ENCODE measurements at places on chromosomes 5 and 9.

- DNase-seq: no peak
Measured at GRCh38 chr5:104023739-104024138, 461.1 kb upstream of the NUDT12 start.

GRCh38 chr9:124710766-124711165 lies 60.3 kb downstream of the NR6A1 start:
- DNase-seq: no peak

GRCh38 chr9:9558907-9559306 lies 1053.9 kb downstream of the PTPRD start:
- no peak for DNase-seq

- DNase-seq: no peak
Measured at GRCh38 chr9:18906656-18907395, 126.2 kb downstream of the SAXO1 start.

GRCh38 chr5:82918311-82919031 lies 158.7 kb downstream of the TMEM167A start:
- no peak for DNase-seq

- DNase-seq: no peak
Measured at GRCh38 chr5:122390154-122390553, 78.1 kb downstream of the SNCAIP start.

- no peak for DNase-seq
Measured at GRCh38 chr5:81235287-81236072, 2.4 kb downstream of the CKMT2 start.

DNA sequence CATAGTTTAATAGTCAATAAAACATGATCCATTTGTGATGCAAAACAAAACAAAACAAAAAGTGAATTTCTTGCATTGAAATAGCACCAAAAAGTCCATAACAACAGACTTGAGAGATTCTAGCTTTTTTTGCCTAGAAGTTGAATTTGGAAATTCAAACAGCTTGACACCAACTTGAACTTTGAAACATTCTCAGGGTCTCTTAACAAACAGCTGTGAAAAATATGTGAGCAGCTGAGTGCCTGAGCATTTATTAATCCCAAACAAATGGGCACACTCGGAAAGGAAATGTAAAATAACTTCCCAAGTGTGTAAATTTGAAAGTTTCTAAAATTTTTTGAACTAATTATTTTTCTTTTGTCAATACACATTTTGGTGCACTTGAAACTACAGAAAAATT lies 56.0 kb upstream of the HMHB1 start:
- no peak for DNase-seq

- no peak for DNase-seq
Measured at GRCh38 chr9:133394687-133395271, 18.6 kb downstream of the STKLD1 start.

DNA sequence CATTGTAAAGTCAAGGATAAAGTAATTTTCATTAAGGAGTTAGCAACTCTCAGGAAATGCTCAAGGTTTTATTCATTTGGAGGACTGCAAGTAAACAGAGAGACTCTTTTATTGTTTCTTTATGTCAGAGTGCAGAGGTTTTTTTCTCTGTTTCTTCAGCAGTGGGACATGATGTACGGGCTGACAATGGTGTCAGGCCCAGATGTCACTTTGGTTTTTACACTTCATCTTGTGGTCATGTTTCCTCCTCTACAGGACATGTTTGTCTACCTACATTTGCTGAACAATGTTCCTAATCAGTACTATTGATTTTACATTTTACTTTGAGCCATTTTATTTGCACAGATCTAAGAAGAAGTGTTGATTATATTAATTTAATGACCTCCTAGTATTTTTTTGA lies 72.8 kb upstream of the PARP8 start:
- no peak for DNase-seq

DNA sequence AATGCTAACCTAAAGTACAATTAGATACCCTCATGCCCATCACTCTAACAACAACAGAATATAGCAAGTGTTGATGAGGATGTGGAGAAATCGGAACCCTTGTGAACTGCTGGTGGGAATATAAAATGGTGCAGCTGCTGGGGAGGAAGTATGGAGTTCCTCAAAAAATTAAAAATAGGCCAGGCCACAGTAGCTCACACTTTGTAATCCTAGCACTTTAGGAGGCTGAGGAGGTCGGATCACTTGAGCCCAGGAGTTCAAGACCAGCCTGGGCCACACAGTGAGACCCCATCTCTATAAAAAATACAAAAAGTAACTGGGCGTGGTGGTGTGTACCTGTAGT lies 18.0 kb upstream of the MRNIP start:
- DNase-seq: no peak

GRCh38 chr5:144697847-144698262 lies 527.2 kb downstream of the KCTD16 start:
- no peak for DNase-seq

- no peak for DNase-seq
Measured at GRCh38 chr9:95460518-95461164, 56.1 kb downstream of the PTCH1 start.

GRCh38 chr5:5290674-5291334 lies 131.7 kb upstream of the ICE1 start:
- no peak for DNase-seq

DNA sequence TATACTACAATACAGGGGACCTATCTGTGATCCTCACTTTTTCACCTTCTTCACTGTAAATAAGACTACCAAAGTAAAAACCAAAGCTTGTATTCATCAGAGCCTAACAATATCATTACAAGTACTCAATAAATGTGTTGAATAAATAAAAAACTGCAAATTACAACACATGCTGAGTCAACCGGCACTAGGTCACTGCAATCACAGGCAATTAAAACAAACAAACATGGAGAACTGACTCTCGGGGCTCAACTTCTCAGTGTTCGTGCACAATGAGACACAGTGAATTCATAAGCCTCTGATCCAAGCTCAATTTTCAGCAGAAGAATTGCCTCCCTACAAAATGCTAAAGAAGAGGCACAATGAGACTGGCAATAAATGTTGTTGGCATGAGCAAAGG lies 69.2 kb downstream of the CDK5RAP2 start:
- no peak for DNase-seq

DNA sequence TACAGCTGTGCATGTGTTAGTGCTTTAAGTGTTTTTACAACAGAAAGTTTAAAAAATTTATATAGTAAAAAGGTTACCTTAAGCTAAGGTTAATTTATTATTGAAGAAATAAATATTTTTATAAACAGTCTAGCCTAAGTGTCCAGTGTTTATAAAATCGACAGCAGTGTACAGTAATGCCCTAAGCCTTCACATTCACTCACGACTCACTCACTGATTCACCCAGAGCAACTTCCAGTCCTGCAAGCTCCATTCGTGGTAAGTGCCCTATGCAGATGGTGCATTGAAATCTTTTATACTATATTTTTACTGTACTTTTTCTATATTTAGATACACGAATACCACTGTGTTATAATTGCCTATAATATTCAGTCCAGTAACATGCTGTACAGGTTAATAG lies 159.1 kb downstream of the ROR2 start:
- DNase-seq: no peak

DNA sequence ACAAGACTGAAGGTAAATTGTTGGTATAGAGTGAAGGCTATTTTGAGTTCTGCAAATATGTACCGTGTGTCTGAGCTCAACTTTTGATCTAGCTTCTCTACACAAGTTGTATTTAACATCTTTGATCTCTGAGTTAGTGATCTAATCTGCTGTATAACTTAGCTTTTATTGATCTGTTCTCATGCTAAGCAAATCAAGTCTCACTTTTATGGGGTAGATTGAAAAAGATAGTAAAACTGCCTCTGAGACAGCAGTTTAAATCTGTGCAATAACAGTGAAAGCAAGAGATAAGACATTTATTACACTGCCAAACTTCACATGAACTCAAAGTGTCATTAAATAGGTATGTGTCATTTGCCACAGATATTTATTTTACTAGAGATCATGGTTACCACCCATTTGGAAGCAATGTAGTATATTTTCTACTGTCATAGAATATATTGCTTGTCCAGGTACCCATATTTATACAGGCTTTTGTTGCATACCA lies 477.3 kb downstream of the ISL1 start:
- DNase-seq: no peak

DNA sequence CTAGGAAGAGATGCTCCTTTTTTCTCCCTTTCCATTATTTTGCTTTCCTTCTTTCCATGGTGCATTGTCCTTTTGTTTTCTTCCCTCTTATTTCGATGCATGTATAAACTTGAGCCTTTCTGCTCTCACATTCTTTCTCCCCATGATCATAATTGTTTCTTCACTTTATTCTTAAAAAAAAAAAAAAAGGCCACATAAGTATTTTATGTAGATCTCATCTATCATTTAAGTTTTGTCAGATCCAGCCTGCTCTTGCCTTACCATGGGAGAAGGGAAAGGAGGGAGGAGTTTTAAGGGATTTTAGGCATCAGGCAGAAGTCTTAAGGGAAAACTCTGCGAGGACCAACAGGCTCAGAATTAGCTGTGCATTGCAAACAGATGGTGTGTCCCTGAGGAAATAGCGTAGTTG lies 11.1 kb downstream of the TGFBR1 start:
- no peak for DNase-seq

DNA sequence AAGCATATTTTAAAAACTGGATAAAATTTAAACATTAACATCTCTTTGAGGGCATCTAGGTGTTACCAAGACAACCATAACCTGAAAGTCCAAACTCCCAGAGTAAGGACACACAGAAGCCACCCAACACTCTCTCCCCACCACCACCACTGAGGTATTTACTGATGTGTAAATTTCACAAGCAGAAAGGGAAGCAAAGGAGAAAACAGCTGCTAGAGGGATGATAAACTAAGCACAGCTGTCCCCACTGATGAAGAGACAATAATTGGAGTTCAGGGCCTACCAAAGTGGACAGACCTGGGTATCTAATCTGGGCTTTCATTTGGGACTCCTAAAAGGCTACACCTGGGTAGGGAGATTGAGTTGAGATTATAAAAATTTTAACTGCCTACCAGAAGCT lies 63.6 kb downstream of the FRMD3 start:
- no peak for DNase-seq

DNA sequence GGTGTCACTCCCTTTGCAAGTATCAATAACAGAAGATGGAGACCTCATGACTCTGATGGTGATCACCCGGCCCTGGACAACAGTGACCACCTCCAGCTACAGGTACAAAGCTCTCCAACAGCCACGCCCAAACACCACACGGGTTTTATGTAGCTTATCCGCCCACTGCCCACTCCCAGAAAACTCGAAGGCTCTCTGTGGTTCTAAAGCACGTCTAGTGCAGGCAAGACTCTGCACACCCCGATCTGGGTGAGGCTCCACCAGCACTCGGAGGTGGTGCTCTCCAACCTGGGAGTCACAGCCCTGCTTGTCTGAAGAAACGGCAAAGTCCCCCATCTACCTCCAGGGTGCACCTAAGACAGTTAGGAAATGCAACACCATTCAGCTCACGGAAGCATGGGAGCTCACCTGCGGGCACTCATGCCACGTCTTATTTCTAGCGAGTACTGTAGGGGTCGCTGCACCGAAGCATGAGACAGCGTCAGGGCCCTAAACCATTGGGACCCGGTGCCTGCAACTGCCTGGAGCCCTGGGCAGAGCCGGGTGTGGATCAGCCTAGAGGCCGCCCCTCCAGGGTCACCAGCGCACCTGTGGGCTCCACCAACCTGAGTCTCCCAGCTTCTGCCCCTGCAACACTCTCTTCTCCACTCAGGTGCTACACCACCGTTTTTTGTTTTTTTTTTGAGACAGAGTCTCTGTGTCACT lies 58.1 kb upstream of the ZNF354A start:
- DNase-seq: no peak

DNA sequence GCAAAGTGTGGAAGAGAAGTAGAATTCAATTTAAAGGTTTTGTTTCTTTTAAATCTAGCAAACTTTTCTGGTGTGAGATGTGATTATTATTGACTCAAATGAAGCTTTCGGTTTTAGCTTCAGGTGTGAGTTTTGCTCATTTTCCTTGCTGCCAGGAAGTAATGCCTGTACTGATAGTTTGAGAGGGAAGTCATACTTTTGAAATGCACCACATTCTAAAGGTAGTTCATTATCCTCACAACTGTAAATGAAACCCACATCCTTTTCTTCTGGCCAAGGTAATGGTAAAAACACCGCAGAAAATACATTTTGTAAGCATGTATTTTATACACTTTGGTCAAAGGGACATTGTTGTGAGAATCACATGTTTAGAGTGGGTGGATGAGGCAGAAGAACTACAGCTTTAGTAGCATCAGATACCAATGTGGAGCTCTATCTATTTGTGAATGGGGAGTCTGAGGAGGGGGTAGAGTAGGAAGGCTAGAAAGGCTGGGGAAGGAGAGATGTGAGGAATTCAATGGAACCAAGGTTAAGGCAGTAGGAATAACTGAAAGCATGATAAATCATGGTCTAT lies 167.0 kb upstream of the CDKN2B start:
- no peak for DNase-seq

DNA sequence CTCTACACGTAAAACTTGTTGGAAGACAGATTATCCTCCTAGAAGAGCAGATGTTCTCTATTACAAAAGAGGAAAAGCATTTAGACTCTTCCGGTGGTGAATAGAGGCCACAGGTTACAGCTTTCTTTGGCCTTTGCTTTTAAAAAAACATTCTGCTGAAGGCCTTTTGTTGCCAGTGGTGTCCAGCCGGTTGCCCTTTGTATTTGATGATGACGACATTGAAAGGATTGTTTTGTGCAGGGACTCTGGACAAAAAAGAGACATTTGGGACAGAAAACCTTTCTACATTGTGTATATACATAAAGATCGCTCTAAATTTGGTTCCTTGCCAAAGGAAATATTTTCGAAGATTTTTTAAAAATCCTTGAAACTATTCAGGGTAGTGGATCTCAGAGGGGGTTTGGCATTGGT lies 180.3 kb downstream of the C9orf152 start:
- DNase-seq: no peak

DNA sequence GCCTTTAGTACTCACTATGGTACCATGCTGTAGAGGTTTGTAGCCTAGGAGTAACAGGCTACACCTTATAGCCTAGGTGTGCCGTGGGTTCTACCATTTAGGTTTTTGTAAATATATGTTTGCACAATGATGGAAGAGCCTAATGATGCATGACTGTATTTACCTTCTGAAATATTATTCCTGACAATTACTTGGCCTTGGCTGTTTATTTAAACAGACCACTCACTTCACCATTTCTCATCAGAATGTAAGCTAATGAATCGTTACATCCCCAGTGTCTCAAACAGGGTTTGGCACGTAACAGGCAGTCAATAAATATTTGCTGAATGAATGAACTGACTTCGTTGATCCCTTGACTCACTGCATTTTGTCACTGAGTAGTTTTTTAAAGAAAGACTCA lies 93.1 kb downstream of the MED27 start:
- DNase-seq: no peak

DNA sequence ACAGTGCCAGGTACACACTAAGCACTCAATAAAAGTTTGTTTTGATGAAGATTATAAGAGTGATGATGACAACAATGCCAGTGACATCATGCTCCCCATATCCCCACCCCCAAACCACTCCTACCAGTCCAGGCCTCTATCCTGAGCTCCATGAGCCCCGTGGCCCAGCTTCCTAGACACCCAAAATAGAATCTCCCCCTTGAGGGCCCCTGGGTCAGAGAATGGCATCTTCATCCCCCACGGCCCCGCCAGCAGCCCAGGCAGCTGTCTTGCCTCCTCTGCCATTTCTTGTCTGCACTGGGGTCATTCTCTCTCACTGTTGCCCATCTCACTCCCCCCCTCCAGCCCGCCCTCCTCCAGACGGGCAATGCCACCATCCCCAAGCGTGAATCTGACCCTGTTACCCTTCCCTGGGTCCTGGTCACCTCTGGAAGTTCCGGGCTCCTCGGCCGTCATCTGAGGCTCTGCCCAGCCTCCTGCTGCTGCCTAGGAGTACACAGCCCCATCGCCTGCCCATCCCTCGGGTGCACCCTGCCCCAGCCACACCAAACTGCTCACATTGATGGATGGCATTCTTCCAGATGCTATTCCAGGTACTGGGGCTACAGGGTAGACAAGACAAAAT lies 76.8 kb upstream of the LMX1B start:
- DNase-seq: no peak

- DNase-seq: no peak
Measured at GRCh38 chr5:146877178-146877681, 1.3 kb downstream of the PPP2R2B start.

All from activated T-cell treated with anti-CD3 and anti-CD28 coated beads for 24 hours (primary cell).